ENCODE measurements at places on chromosomes 3 and 15. TPM values are rescaled to one million over a fixed set of nuclear protein-coding genes. Genes with fewer than 3 reads are reported as not detected.

The GOLGA6L7 gene
- total RNA-seq, result not detected

The NOX5 gene
- total RNA-seq, result not detected

The RHOV gene
- total RNA-seq, result 0.24 TPM

The ILDR1 gene
- not detected for total RNA-seq

The PLAAT1 gene
- not detected for total RNA-seq

The TGM5 gene
- total RNA-seq, result not detected

All from G401 (cell line).